ENCODE measurements at places on chromosomes 1 and 21.

DNA sequence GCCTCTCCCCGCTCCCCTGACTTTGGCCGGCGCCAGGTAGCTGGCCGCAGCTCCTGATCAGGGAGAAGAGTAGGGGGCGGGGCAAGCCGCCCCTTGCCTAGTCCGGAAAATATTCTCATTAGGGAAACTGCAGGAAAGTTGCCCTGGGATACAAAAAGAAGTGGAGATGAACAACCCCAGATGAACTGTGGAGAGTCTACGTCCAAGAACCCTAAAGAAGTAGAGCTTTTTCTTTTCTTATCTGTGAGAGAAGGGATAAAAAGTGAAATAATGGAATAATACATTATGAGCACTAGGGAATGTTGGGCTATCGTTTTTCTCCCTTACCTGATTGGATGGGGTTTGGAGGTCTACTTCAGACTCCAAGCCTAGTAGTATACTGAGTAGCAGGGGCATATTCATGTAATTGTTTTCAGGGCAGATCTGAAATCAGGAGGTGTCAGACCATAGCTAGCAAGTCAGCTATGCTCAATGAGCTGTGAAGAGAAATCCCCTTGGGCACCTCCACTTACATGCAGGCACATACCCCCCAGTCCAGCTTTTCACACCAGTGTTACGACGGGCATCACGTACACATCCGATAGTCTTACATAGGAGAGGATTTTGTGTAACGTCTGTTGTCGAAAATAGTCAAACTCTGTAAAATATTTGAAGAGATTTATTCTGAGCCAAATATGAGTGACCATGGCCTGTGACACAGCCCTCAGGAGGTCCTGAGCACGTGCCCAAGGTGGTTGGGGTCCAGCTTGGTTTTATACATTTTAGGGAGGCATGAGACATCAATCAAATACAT, 1.7 kb upstream of the DUSP10 start:
- DNase-seq: no peak

- no peak for DNase-seq
Observed at GRCh38 chr1:115266729-115267421, 71.2 kb downstream of the NGF start.

DNA sequence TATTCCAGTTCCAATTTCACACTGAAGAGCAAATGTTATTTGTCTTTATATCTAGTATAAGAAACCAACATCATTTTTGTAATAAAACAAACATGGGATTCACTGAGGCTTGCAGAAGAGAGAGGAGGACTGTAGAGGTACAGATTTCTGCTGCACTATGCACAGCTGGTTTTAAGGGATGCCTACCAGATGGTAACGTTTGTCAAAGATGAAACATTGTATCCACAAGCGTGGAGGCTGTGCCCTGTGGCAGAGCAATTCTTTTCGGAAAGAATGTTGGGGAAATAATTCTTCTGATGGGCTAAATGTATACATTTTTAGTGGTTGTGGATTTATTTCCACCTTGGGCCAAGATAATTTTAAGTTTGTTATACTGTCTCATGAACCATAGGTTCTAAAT, 272.4 kb downstream of the DUSP10 start:
- DNase-seq: no peak

GRCh38 chr1:84834419-84835064, 58.5 kb downstream of the LPAR3 start:
- no peak for DNase-seq

GRCh38 chr1:173489149-173489600, 12.0 kb downstream of the PRDX6 start:
- DNase-seq: no peak

GRCh38 chr21:36564647-36565046, 84.7 kb upstream of the CLDN14 start:
- no peak for DNase-seq

DNA sequence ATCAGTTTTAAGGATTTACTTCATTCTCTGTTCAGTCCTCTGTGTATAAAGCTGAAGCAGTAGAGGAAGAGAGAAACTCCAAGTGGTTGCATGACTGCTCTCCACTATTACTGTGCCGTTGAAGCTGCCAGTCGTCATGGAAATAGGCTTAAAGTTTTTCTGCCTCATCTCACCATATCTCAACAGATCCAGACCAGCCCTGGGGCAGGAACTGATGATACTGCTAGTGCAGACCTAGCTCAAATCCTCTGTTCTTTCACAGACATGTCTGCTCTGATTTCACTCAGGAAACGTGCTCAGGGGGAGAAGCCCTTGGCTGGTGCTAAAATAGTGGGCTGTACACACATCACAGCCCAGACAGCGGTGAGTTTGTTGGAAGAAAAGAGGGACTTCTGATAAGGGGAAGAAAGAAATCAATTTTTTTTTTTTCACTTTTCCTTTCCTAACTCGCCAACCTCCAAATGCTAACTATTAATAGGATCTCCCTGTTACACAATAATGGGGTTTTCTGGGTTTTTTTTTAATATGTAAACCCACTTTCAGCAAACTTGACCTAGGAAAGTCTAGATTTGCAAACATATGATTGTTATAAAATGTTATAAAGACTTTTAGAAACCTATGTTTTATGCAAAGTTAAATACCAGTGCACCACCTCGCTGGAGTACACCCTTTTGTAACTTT, 22.2 kb upstream of the STRIP1 start:
- no peak for DNase-seq

DNA sequence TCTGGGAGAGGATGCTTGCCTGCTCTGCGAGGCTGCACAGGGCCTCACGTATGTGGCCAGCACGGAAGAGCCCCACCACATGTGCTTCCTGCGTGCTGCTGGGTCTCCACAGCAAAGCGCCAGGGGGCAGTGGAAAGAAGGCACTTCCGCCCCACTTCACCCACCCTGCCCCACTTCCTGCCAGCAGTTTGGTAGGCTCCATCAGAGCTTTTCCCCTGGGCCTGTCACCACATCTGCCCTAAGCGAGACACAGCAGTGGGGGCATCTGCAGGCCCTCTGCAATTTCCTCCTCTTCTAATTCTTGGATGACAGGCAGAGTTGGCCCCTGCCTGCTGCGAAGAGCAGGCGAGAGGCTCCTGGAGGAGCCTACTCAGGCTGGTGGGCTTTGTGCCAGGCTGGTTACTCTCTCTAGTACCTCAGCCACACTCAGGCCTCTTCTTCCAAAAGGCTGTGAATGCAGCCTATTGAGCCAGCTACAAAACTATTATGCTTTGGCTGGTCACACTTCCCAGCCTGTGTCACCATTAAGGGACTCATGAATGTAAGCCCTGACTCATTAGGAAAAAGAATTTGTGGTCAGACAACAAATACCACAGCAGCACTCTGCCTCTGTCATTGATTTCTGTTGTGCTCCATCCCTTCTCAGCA, 25.0 kb downstream of the CD244 start:
- peak; percentile 51 for DNase-seq

DNA sequence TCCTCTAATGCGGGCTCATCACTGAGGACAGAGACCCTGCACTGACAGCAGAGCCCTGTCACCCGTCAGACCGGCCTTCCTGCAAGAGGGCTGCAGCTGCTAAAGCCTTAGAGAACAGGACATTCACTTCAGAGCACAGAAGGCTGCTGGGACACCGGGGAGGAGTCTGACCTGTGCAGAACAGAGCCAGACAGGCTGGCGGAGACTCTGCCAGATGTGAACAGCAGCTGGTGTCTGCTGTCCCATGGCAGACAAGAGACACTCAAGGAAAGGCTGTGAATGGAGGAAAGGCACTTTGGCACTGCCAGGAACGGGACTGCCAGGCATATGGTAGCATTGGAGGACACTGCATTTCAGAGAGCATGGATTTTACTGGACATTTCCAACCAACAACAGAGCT, 21.4 kb downstream of the MRAP start:
- DNase-seq: no peak

GRCh38 chr1:237098541-237098940, 56.6 kb downstream of the RYR2 start:
- no peak for DNase-seq

DNA sequence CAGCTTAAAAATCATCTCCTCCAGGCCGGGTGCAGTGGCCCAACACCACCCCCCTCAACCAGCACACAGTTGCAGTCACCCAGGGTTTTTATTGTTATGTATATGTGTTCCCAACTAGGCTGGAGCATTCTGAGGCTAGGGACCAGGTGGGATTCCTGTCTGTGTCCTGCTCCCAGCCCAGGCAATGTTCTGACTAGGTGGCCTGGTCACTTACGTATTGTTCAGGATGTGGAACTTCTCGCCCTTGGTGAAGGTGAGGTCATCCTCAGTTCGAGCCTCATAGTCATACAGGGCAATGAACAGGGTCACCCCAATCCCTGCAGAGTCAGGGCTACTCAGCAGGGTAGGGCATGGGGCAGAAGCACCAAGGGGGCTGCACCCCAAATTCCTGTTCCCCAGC, 12.2 kb downstream of the FGR start:
- no peak for DNase-seq

GRCh38 chr1:41401899-41402298, 40.7 kb downstream of the FOXO6 start:
- DNase-seq: no peak

DNA sequence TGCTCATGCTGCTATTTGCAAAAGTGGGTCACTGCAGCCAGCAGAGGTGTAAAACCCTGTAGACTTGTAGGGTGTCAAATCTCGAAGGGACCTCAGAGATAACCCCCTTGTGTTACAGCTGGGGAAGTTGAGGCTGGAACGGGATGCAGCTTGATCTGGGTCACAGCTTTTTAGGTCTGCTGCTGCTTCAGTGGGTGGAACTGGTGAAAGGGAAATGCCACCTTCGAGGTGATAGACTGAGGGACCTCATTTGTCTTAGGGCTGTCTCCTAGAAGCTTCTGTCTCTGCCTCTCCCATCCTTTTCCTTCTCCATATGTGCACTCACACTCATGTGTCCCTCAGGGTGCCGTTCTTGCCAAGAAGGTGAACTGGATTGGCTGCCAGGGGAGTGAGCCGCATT, 35.4 kb downstream of the QSOX1 start:
- no peak for DNase-seq

All from activated gamma-delta T cell (primary cell).